Activated CD4-positive, alpha-beta memory T cell treated with anti-CD3 and anti-CD28 coated beads for 36 hours (primary cell): ENCODE measurements at places on chromosomes 1 and 21. TPM values are rescaled to one million over a fixed set of nuclear protein-coding genes. Genes with fewer than 3 reads are reported as not detected.

The CCDC27 gene
- total RNA-seq = not detected

The SPATA45 gene
- 0.51 TPM for total RNA-seq

The SZRD1 gene
- 191 TPM for total RNA-seq

The NUAK2 gene
- total RNA-seq = 4.5 TPM

The OR2L3 gene
- not detected for total RNA-seq

DNA sequence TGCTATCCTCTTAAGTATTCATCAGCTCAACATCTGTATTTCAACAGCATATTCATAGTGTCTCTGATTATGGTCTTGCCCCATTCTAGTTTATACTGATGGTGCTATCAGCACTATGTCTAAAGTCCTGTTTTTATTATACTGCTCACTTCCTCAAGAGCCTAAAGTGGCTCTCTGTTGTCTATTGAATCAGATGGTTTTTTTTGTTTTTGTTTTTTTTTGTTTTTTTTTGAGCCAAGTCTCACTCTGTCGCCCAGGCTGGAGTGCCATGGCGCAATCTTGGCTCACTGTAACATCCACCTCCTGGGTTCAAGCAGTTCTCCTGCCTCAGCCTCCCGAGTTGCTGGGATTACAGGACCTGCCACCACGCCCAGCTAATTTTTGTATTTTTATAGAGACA lies 6.1 kb downstream of the STX12 start:
- H3K36me3 ChIP-seq = peaks cover 8% of the 10 kb centered on the region
- DNase-seq = no peak
- H3K4me1 ChIP-seq = peaks cover 30% of the 10 kb centered on the region
- no peak overlapping the region for H3K4me3 ChIP-seq
- no peak overlapping the region for H3K27ac ChIP-seq

DNA sequence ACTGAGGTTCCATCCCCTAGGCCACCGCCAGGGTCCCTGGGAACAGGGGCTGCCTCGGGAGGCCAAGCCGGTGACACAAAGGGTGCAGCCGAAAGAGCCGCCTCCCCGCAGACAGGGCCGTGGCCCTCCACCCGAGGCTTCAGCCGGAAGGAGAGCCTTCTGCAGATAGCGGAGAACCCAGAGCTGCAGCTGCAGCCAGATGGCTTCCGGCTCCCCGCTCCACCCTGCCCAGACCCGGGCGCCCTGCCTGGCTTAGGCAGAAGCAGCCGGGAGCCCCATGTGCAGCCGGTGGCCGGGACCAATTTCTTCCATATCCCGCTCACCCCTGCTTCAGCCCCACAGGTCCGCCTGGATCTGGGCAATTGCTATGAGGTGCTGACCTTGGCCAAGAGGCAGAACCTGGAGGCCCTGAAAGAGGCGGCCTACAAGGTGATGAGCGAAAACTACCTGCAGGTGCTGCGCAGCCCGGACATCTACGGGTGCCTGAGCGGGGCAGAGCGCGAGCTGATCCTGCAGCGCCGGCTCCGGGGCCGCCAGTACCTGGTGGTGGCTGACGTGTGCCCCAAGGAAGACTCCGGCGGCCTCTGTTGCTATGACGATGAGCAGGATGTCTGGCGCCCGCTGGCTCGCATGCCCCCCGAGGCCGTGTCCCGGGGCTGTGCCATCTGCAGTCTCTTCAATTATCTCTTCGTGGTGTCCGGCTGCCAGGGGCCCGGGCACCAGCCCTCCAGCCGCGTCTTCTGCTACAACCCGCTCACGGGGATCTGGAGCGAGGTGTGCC lies 1.4 kb downstream of the KLHDC7A start:
- no peak overlapping the region for H3K27ac ChIP-seq
- H3K36me3 ChIP-seq = no peaks in the 10 kb centered on the region
- no peak overlapping the region for H3K4me3 ChIP-seq
- peaks cover 6% of the 10 kb centered on the region for H3K27me3 ChIP-seq
- no peak for DNase-seq

GRCh38 chr1:198623752-198624647 lies 14.8 kb upstream of the PTPRC start:
- peak overlapping the region; percentile 85 for H3K27ac ChIP-seq
- peaks cover 94% of the 10 kb centered on the region for H3K4me1 ChIP-seq
- H3K36me3 ChIP-seq = no peaks in the 10 kb centered on the region
- H3K27me3 ChIP-seq = no peaks in the 10 kb centered on the region

DNA sequence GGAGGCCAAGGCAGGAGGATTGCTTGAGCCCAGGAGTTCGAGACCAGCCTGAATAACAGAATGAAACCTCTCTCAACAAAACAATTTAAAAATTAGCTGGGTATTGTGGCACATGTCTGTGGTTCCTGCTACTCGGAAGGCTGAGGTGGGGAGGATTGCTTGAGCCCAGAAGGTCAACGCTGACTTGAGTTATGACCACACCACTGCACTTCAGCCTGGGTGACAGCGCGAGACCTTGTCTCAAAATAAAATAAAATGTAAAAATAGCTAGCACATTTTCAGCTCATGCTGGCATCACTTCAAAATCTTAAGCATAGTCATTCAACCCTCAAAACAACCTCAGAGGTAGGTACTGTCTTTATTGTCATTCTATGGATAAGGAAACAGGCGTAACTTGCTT lies 6.4 kb downstream of the JAK1 start:
- H3K27me3 ChIP-seq = no peaks in the 10 kb centered on the region
- no peak overlapping the region for H3K4me3 ChIP-seq
- H3K36me3 ChIP-seq = peaks cover 3% of the 10 kb centered on the region
- no peak for DNase-seq

DNA sequence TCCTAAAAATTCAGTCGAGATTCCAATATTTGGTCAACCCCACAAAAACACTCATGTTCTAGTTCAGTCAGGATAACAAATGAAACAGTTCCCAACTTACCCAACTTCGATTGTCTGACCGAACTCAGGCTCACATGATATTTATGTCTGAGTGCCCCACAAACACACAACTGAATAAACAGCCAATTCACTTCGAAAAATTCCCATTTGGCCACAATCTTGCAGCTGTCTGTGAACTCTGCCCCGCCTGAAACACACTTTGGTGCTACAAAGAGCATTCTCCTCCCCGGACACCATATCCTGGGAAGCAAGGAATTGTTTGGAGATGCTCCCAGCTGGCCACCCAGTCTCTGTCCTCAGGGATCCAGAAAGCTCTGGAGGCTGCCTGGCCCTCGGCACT lies 52.9 kb upstream of the SIM2 start:
- H3K36me3 ChIP-seq = no peaks in the 10 kb centered on the region
- H3K4me3 ChIP-seq = no peak overlapping the region
- no peak overlapping the region for H3K27ac ChIP-seq
- H3K4me1 ChIP-seq = no peaks in the 10 kb centered on the region

DNA sequence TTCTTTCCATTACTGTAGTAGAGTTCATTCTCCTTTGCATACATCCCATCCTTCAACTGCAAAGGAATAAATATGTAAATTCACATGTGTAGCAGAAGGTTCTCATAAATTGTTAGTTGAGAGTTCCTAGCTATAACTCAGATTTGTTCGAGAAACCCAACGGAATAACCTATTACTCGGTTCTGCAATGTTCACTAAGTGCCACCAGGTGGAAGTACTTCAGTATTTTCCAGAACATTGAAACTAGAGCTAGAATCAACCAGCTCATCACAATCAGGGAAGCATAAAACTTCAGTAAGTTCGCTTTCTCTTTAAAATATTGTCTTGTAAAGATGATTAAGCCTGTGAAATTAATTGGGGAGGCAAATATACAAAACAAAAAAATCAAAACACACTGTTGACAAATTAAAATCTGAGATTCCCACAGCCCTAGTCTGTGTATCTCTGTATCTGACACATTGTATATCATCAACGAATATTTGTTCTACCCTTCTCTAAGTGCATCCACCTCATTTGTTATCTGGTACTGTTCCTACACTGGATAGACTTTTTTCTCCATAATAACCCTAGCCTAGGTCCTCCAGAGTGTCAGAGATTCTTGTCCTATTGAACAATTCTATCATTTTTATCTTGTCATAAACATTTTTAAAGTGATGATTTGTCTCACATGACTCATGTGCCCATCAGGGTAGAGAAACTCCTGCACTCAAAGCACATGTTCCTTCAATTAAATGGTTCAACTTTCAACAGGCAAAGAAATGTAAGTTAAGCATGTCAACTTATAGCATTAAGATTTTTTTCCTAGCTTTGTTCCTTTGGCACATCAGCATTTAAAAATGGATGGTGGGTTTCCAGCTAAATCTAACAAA lies 31.9 kb downstream of the MROH9 start:
- no peak for DNase-seq
- no peaks in the 10 kb centered on the region for H3K4me1 ChIP-seq
- peaks cover 18% of the 10 kb centered on the region for H3K27me3 ChIP-seq
- no peaks in the 10 kb centered on the region for H3K36me3 ChIP-seq
- no peak overlapping the region for H3K27ac ChIP-seq

GRCh38 chr1:187854457-187854856 lies 1025.7 kb downstream of the PLA2G4A start:
- H3K4me1 ChIP-seq = no peaks in the 10 kb centered on the region
- no peaks in the 10 kb centered on the region for H3K36me3 ChIP-seq
- no peak overlapping the region for H3K4me3 ChIP-seq
- H3K27ac ChIP-seq = no peak overlapping the region
- DNase-seq = no peak

DNA sequence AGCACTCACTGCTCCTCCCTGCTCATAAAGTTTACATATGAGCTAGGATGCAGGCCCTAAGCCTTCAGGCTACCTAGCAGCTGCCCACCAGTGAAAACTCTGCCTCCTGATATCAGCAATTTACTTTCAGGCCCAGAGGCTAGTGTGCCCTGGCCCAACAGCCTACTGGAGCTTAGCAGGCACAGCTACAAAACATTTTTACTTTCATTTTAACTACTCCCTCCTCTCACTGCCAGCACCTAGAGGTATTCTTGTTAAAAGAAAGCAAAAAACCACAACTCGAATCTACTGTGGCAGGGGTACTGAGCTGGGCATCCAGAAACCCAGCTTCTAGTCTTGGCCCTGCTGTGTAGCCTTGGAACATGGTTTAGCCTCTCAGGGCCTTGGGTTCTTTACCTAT lies 5.8 kb upstream of the LORICRIN start:
- H3K4me3 ChIP-seq = no peak overlapping the region
- no peaks in the 10 kb centered on the region for H3K36me3 ChIP-seq
- no peaks in the 10 kb centered on the region for H3K4me1 ChIP-seq
- no peak overlapping the region for H3K27ac ChIP-seq

DNA sequence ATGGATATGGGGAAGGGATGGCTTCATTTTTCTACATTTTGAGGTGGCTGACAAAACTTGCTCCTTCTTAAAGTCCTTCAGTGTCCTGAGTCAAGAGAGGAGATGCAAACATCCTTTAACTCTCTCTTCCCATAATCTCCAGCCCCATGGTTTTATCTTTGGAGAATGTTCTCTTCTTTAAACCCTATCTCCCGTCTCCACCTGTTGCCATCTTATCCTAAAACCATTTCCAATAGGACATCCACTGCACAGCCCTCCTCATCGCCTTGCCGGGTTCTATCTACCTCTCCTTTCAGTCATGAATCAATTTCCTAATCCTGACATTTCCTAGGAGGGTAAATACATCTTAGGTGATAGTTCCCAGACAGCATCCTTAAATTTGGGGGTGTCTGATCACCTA lies 44.2 kb upstream of the KCNE2 start:
- H3K27ac ChIP-seq = no peak overlapping the region
- H3K4me3 ChIP-seq = no peak overlapping the region
- no peaks in the 10 kb centered on the region for H3K36me3 ChIP-seq
- peaks cover 7% of the 10 kb centered on the region for H3K27me3 ChIP-seq

DNA sequence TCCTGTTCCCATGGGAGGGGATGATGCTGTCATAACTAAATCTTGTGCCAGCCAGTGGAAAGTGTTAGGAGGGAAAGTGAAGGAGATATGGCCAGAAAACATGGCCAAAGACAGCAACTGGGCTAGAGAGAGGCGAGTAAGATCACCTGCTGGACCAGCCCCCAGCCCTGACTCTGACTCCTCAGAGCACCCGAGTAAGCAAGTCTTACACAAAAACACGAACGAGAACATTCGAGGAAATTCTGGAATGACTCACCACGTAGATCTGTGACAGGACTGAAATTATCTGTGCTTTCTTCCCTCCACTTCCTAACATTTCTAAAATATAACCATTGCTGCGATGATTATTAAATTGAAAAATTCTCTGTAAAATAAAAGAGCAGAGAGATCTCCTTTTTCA lies 9.2 kb downstream of the ZNF496 start:
- peak overlapping the region; percentile 66 for H3K27ac ChIP-seq
- H3K27me3 ChIP-seq = no peaks in the 10 kb centered on the region
- peaks cover 37% of the 10 kb centered on the region for H3K36me3 ChIP-seq
- no peak overlapping the region for H3K4me3 ChIP-seq

- no peak overlapping the region for H3K4me3 ChIP-seq
- no peak for DNase-seq
- H3K4me1 ChIP-seq = peaks cover 3% of the 10 kb centered on the region
- H3K27me3 ChIP-seq = no peaks in the 10 kb centered on the region
- H3K27ac ChIP-seq = no peak overlapping the region
Observed at GRCh38 chr1:21795075-21795474, 12.1 kb upstream of the USP48 start.

- H3K36me3 ChIP-seq = no peaks in the 10 kb centered on the region
- no peak overlapping the region for H3K4me3 ChIP-seq
- no peak overlapping the region for H3K27ac ChIP-seq
- H3K27me3 ChIP-seq = peaks cover 1% of the 10 kb centered on the region
- no peak for DNase-seq
- no peaks in the 10 kb centered on the region for H3K4me1 ChIP-seq
Observed at GRCh38 chr21:46035809-46036695, 54.5 kb downstream of the COL6A1 start.

DNA sequence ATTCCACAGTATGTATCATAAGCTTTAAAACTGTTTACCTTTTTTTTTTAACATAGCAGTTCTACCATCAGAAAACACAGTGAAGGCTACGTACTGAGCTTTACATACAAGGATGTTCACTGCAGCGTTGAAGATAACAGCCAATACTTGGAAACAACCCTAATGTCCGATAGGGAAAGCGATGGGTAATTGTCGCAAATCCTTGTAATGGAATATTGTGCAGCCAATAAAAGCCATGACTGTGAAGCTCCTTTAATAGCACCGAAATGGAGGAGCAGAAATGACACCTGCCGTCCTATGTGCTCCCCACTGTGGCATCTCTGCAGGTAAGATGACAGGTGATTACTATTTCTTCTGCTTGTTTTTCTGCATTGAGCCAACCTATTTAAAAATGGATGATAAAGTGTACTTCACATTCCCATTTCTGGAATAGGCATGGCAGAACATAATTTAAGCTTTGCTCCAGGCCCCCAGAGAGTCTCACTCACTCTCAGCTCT lies 523.8 kb downstream of the PTPRU start:
- peaks cover 12% of the 10 kb centered on the region for H3K27me3 ChIP-seq
- H3K27ac ChIP-seq = no peak overlapping the region
- H3K4me3 ChIP-seq = no peak overlapping the region
- no peaks in the 10 kb centered on the region for H3K4me1 ChIP-seq
- DNase-seq = no peak
- H3K36me3 ChIP-seq = no peaks in the 10 kb centered on the region
